ENCODE measurements at places on chromosomes 5 and 9.

GRCh38 chr9:33464045-33464636 lies 9.6 kb downstream of the NOL6 start:
- DNase-seq: peak; percentile 23

DNA sequence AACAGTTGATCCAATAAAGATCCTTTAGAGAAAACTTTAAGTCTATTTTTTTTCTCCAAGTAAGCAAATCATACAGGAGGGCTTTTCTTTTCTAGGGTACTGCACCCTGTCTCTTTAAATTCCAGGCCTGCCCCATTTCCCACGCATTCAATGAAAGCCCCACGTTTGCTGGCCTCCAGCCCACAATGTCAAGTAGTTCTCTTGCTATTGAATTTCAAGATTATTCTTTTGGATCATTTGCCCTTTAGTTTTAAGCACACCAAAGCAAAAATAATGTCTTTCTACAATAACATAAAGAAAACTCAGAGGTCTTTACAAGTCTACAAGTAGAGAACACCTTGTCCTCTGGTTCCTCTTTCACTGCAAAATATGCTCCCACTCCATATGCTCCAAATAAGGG lies 15.6 kb downstream of the MLLT3 start:
- peak; percentile 65 for DNase-seq

DNA sequence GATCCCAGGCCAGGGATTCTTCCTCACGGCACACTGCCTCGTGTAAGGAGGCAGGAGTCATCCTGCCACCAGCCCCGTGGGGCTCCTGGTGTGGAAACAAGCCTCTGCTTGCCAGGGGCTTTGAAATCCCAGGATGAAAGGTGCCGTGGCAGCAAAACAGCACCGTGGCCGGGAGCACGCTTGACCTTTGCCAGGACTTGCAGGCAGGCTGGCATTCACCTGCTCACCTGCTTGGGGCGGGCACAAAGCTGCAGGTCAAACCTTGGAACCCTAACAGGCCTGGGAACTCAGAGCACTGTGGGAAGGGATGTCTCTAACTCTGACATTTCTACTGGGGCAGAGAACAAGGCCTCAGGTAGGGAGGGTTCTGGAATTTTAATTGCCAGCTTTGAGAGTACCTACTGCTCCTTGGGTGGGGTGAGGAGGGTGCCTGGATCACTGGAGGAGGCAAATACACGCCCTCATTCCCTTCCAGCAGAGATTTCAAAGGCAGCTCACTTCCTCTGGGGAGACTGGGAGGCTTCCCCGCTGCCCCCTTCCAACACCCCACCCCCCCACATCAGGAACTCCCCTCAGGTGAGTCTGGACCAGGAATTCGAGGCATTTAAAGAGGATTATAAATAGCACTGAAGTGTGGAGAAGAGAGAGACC lies 45.6 kb upstream of the STXBP1 start:
- DNase-seq: peak; percentile 59

DNA sequence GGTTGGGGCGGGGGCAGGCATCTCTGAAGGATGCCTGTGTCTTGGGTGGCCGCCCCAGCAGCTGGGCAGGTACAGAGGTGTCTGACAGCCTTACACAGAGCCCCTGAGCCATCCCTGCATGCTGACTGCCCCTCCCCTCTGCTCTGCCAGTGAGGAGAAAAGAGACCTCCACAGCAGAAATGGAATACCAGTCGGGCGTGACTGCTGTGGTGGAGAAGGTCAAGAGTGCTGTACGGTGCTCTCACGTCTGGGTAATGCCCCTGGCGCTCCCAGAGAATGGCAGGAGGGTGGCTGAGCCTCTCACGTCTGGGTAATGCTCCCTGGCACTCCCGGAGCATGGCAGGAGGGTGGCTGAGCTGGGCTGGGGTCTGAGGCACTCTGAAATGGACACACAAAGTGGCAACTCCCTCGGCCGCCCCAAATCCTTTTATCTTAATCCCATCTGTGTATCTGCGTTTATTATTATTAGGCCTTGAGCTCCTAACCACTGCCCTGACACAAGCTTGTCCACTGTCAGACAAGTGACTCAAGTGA lies 2.5 kb upstream of the RABL6 start:
- DNase-seq: no peak

- no peak for DNase-seq
Observed at GRCh38 chr9:76355886-76356285, 38.3 kb downstream of the RFK start.

GRCh38 chr5:133746834-133747233 lies 134.5 kb upstream of the FSTL4 start:
- peak; percentile 60 for DNase-seq

Data from NCI-H69 (cell line).